ENCODE measurements at places on chromosomes 7 and 10. TPM values are rescaled to one million over a fixed set of nuclear protein-coding genes. Genes with fewer than 3 reads are reported as not detected.

The NPFFR1 gene
- not detected for total RNA-seq

The HABP2 gene
- not detected for total RNA-seq

The MBL2 gene
- not detected for total RNA-seq

The ANKRD7 gene
- 0.55 TPM for total RNA-seq

- no peak for DNase-seq
These were observed 140.1 kb upstream of the UNC5B start for GRCh38 chr10:71072131-71072822.

DNA sequence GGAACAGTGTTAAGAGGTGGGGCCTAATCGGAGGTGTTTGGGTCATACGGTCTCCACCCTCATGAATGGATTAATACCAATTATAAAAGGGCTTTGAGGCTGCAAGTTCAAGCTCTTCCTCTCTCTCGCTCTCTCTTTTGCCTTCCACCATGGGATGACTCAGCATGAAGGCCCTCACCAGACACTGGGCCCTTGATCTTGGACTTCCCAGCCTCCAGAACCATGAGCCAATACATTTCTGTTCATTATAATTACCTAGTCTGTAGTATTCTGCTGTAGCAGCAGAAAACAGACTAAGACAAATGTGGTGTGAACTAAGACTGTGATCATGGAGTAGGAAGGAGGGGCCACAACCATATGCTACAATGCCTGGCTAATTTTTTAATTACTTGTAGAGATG lies 7.7 kb downstream of the AIFM2 start:
- DNase-seq = no peak

- no peak for DNase-seq
These were observed 92.2 kb downstream of the ZNF248 start for GRCh38 chr10:37765216-37765615.

DNA sequence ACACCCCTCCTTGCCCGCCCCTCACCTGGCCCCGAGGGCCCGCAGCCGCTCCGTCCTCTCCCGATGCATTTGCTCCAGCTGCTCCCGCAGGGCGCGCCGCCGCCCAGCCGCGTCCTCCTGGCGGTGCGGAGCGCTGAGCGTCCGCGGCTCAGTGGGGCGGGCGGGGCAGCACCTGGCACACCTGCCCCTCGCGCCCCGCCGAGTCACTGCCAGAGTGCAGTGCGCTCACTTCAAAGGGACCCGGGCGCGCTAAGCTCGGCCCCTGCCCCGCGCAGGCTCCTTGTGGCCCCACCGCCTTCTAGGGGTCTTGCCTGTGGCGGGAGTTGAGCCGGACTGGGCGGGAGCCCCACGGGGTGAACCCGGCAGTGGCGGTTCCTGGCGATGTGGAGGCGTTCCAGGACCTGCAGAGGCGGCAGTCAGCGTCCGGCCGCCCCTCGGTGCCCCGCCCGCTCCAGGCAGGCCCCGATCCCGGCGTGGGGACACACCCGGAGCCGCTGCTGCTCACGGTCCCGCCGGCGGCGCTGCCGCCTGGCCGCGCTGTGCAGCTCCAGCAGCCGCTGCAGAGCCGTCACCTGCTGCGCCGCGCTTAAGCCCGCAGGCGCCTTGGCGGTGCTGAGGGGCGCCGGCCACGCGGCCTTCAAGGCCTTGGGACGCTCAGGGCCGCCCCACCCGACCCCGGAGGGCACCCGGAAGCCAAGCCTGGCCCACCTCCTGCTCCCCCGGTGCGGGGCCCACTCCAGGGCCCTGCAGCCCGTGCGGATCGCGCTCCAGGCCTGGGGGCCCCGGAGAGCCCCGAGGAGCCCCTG lies 6.7 kb downstream of the ATP6V1F start:
- DNase-seq = no peak

- DNase-seq = no peak
These were observed 22.6 kb downstream of the ENKUR start for GRCh38 chr10:24993237-24993958.

GRCh38 chr7:24798261-24798660 lies 41.0 kb upstream of the GSDME start:
- DNase-seq = no peak

GRCh38 chr10:28558186-28558585 lies 25.3 kb downstream of the WAC start:
- DNase-seq = no peak

DNA sequence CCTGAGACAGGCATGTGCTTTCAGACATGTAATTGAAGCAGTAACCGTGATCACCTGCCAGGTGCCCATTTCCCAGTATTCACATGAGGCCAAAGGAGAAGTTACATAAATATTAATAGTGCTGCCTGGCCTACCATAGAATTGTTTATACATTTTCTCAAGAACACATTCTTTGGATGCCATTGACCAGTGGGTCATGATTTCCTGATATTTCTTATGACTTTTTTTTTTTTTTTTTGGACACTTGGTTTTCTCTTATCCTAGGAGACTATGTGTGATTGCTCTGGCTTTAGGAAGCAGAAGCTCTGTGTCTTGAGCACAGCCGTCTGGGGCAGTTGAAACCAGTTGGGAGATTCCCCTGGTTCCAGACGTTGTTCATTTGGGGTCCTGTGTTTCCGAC lies 143.9 kb upstream of the NPS start:
- DNase-seq = no peak

GRCh38 chr7:151085329-151085690 lies 965 bp upstream of the AGAP3 start:
- no peak for DNase-seq
